Mucosa of descending colon (tissue), 3 donors: ENCODE measurements at places on chromosomes 5 and 9.

- DNase-seq: no peak
Observed at GRCh38 chr5:173554989-173555705, 61.3 kb downstream of the BOD1 start.

GRCh38 chr5:178336889-178337288 is 104.3 kb upstream of the PHYKPL start:
- DNase-seq: no peak

- no peak for DNase-seq
Observed at GRCh38 chr9:130842545-130842944, 7.5 kb downstream of the ABL1 start.

- no peak for DNase-seq
Observed at GRCh38 chr9:33081128-33081851, 4.8 kb upstream of the SMU1 start.

GRCh38 chr9:78009186-78009585 is 22.4 kb downstream of the GNAQ start:
- DNase-seq: no peak
